ENCODE measurements at places on chromosomes 7 and 10. TPM values are rescaled to one million over a fixed set of nuclear protein-coding genes. Genes with fewer than 3 reads are reported as not detected.

GRCh38 chr10:59098387-59098786 is 78.1 kb upstream of the PHYHIPL start:
- DNase-seq: no peak

- DNase-seq: no peak
Observed at GRCh38 chr7:48289656-48290055, 118.4 kb downstream of the ABCA13 start.

DNA sequence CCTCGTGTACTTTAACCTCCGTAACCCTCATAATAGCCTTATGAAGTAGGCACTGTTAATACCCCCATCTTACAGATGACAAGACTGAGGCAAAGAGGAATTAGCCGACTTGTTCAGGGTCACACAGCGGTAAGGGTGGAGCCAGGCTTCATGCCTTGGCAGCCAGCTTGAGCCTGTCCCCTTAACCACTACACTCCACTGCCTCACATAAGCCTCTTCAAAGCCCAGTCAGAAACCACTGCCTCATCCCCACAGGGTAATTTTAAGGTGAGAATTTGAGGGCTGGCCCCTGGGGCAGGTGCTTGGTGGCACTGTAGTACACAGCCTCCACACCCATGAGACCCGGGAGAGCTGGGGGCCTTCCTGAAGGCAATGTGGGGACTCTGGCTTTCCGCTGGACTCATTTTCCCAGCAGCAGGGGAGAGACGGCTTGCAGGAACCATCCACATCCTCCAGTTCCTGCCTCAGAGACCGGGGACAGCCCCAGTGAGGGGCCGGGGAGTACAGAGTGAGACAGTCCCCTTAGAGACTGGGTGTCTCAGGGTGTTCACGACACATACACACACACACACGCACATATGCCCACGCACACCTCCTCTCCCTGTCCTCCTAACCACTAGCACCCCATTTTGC is 7.6 kb upstream of the C10orf105 start:
- DNase-seq: no peak

DNA sequence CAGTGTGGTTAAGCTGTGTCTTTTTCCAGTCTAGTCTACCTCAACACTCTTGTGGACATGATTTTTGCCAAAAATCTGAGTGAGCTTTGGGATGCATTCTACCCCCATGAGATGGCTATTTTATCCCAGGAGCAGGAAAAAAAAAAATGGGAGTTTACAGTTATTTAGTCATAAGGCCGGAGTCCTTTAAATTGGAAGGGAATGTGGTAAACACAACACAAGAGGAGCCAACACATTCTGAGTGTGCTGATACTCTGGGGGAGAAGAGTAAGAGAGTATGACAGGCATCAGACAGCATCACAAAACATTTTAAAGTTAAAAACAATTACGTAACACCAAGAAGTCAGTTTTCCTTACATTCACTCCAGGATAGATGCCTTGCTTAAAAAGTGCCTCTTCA is 46.1 kb downstream of the C1GALT1 start:
- DNase-seq: no peak

- no peak for DNase-seq
Observed at GRCh38 chr10:67722113-67722512, 26.1 kb upstream of the CTNNA3 start.

- DNase-seq: no peak
Observed at GRCh38 chr10:43598446-43598845, 7.8 kb upstream of the ZNF485 start.

GRCh38 chr7:70640266-70640833 is 491.6 kb upstream of the GALNT17 start:
- DNase-seq: no peak

DNA sequence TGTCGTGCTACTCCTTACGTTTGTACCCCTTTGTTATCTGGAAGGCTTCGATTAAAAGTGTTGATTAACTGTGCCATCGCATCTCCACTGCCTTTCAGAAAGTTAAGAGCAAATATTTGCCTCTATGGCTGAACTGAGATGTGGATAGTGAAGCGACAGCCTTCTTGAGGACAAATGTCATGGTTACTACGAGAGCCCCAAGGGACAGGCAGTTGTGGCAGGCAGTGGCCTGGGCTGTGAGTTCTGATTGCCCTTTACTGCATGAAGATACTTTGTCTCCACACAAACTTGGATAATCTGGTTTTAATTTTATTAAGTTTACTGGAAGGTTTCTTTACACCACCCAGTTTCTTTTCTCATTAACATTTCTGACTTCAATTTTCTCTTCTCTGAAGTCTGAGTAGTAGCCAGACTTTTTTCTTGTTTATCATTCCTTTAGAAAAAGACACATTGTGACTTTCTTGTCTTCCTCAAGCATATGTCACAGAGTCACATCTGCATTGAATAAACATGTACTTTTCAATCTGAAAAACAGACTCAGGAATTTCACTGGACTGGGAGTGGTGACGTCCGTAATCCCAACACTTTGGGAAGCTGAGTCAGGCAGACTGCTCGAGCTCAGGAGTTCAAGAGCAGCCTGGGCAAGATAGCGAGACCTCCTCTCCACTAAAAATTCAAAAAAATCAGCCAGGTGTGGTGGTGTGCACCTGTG is 1.5 kb downstream of the TAS2R41 start:
- DNase-seq: no peak

DNA sequence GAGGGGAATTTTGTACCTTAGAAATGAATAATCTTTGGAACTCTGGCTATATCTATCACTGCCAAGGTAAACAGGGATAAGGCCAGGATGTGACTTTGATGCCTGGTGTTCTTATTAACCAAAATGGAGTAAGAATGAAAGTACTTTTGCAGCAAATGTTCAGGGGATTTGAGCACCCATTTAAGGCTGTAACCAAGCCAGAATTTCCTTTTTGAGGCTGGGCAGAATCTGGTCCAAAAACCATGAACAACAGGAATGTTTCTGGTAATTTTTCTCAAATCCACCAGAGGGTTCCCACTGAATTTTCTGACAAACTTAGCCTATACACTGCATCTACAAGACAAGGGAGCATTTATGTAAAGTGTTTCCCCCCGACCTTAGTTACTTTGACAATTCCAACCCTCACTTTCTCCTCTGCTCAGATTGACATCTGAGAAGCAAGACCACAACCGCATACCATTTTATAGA is 120.6 kb downstream of the BAMBI start:
- DNase-seq: no peak

- DNase-seq: no peak
Observed at GRCh38 chr7:88377434-88377833, 70.7 kb upstream of the STEAP4 start.

GRCh38 chr10:60203993-60204618 is 185.6 kb downstream of the ANK3 start:
- DNase-seq: peak; percentile 35

GRCh38 chr7:94933256-94933990 is 26.0 kb downstream of the PPP1R9A start:
- no peak for DNase-seq

DNA sequence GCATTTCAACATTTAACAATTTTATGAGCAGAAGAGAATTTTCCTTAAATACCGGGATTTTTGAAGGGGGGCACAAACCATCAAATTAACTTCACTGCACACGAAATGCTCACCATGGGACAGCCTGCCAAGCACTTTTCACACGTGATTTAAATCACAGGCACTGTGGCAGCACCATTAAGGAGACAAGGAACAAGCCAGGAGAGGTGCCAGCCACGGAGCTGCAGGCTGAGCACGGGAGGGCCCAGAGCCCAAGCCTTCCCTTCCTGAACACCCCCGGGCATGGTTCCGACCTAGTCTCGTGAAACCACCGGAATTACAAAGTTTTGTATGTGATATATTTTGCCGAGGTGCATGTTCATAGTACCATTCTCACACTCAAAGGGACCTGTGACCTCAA is 13.4 kb downstream of the PITRM1 start:
- no peak for DNase-seq

DNA sequence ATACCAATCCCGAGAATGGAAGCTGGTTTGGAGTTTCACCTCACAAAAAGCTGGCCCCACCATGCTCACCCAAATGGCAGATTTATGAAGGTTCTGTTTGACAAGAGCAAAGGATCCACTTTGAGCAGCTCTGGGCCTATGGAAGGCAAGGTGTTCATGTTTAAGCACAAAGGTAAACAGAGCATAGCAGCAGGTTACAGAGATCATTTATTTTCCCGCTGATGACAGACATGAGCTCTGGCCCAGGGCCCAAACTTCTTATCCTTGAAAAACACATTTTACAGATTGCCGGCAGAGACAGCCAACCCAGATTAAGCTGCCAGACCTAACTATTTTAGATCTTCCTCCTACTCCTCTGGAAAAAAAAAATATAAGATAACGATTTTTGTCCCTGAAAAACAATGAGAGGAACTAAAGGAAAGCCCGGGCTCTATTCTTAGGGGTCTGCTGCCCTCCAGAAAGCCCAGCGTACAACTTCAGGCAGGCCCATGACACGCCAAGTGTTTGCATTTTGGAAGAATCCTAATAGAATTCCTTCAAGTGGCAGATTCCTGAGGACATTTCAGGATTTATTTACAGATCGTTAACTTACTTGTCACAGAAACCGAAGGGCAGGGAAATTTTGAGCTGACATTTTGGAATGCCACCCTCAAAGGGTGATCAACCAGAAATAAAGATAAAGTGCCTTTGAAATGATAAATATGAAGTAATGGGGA is 40.0 kb downstream of the SYPL1 start:
- no peak for DNase-seq

DNA sequence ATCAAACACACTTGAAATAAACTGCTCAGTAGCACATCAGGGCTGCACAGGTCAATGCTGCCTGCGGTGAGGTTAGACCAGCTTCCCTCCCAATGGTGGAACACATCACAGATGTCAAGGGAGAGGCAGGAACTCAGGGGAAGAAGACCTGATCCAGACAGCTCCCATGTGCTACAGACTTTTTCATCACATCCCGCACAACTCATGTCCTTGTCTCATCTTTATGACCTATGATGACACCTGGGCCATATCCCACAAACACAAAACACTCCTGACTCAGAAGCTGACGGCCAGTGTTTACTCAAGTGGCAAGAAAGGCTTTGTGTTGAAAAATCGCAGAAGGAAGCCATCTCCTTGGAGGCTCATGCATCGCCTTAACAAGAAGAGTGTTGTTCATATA is 91.6 kb downstream of the HTR5A start:
- DNase-seq: no peak

- no peak for DNase-seq
Observed at GRCh38 chr7:1856888-1857441, 186.9 kb downstream of the ELFN1 start.

DNA sequence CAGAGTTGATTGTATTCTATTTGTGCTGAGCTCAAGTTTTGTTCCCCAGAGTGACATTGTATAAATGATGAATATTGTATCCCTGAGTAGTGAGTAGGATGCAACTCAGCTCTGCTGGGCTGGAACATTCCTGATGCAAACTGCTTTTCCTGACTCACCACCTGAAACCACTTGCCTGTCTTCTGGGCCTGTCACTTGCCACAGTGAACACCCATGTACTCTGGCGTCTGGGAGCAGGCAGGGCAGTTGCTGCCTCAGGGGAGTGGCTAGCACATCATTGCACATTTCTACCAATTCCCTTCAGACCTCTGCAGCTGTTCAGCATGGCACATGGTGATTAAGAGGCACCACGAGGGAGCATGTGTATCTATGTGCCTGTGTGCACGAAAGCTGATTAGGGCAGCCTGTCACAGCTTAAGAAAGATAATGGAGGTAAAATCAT is 157.3 kb downstream of the SND1 start:
- no peak for DNase-seq

DNA sequence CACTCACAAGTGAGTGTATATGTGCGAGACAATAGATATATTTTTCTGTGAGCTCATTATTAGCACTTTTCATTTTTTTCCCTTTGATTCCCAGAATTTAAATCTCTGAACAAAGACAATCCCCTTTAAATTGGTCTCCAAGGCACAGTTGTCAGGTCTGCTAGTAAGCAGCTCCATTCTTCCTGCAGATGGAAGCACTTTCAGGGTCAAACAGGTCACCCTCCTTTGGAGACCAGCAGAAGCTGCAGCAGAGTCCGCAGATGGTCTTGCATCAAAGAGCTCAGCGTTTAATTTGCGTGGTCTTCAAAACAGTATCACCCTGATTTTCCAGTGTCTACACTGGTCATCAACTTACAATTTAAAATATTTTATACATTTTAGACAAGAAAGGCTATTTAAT is 543.8 kb downstream of the ARL4A start:
- DNase-seq: no peak

- no peak for DNase-seq
Observed at GRCh38 chr10:10959666-10960065, 58.0 kb upstream of the CELF2 start.

GRCh38 chr10:5529702-5530411 is 5.1 kb downstream of the CALML3 start:
- DNase-seq: no peak

DNA sequence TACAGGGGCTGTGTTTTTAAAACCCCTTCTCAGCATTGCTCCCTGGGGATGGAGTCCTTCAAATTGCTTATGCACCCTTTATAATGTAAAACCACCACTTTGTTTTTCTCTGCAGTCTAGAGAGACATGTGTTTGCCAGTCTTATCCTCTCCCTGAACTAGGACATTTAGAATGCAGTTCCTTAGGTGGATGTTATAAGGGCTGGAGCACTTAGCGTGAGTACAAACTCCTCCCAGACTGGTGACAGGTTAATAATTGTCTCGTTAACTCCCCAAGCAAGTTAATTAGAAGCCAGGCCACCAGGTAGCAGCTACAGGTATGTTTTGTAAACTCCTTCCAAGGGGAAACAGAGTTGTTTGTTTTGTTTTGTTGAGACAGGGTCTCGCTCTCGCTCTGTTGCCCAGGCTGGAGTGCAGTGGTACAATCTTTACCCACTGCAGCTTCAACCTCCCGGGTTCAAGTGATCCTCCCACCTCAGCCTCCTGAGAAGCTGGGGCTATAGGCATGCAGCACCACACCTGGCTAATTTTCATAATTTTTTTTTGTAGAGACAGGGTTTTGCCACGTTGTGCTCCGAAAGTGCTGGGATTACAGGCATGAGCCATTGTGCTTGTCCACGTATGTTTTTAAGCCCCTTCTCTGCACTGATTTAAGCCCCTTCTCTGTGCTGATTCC is 100.2 kb downstream of the FAM107B start:
- DNase-seq: peak; percentile 72

PSPH gene
- 37.5 TPM for total RNA-seq

SPDYE1 gene
- total RNA-seq: not detected

ACHE gene
- 11.3 TPM for total RNA-seq

VWA2 gene
- total RNA-seq: 5.8 TPM

SAMD9 gene
- 74.8 TPM for total RNA-seq

MCM7 gene
- 125 TPM for total RNA-seq

PIK3AP1 gene
- total RNA-seq: 114 TPM

ZNF862 gene
- total RNA-seq: 17.7 TPM

TEX36 gene
- total RNA-seq: not detected

TMEM270 gene
- total RNA-seq: 0.59 TPM

LRIT1 gene
- not detected for total RNA-seq

TAS2R5 gene
- total RNA-seq: 3.6 TPM

TFAM gene
- total RNA-seq: 91.8 TPM

COG5 gene
- 23.6 TPM for total RNA-seq

GPRIN2 gene
- total RNA-seq: 12.8 TPM

PLPP4 gene
- total RNA-seq: not detected

FAM107B gene
- total RNA-seq: 168 TPM

FAM241B gene
- total RNA-seq: 25.2 TPM
